ENCODE measurements at places on chromosomes 13 and 19. TPM values are rescaled to one million over a fixed set of nuclear protein-coding genes. Genes with fewer than 3 reads are reported as not detected.

ZNF579 gene
- 6.0 TPM for total RNA-seq

DNA sequence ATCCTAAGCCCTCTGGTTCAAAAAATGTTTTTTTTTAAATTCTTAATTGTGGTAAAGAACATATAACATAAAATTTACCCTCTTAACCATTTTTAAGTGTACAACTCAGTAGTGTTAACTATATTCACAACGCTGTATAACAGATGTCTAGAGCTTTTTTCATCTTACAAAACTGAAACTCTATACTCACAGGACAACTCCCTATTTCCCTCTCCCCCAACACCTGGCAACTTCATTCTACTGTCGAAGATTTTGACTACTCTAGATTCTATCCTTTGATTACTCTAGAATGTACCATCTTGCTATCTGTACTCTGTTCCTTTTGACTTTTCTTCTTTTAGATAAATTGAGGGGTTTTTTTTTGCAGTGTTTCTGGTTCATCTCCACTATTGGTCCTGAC lies 200.4 kb downstream of the KLF12 start:
- DNase-seq = no peak

APOE gene
- 4.5 TPM for total RNA-seq

GRCh38 chr13:30763786-30764413 lies 28.6 kb downstream of the ALOX5AP start:
- DNase-seq = no peak

- DNase-seq = no peak
Observed at GRCh38 chr13:45847554-45848224, 3.9 kb downstream of the SIAH3 start.

GRCh38 chr19:16429066-16429758 lies 42.6 kb downstream of the EPS15L1 start:
- no peak for DNase-seq

DNA sequence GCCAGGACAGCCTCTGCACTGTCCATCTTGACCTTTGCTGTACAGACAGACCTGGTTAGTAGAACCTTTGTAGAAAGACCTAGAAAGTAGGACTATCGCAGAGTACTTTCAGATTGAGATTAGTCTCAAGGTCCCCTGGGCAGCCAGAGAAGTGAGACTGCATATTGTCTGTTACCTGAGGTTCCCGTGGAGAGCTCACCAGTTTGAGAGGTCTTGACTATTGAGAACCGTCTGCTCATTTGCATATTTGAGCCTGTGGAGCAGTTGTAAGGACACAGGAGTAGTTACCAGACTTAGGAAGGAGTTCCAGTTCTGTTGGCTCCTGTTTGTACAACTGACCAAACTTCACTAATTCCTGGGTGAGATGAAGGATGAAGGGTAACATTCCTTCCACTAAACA lies 66.2 kb downstream of the SPATA13 start:
- no peak for DNase-seq

All from CD8-positive, alpha-beta memory T cell (primary cell).